CD8-positive, alpha-beta memory T cell (primary cell): ENCODE measurements at places on chromosomes 2 and 18.

DNA sequence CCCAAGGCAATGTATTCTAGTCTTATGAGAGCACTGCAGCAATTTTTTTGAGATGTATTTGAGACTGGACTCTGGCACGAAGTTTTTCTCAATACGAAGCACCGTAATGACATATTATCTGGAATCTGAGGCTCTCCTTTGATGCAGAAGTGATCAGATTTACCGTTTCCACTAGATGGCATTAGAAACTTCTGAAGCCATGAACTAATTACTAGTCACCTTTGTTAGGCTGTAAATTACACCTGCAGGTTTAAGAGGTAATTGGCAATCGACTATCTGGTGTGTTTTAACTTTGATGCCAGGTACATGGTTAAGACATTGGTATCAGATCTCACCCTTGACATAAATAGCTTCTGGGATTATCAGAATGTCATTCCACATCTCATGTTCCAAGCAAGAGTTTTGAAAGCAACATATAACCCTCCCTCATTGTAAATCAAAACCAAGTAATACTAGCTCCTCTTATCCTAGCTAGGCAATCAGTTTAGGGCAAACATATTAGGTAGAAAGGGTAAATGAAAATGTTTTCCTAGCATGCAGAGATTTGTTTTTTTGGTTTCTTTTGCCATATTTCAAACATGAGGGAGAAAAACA lies 254.6 kb upstream of the SPRED2 start:
- no peak for DNase-seq

DNA sequence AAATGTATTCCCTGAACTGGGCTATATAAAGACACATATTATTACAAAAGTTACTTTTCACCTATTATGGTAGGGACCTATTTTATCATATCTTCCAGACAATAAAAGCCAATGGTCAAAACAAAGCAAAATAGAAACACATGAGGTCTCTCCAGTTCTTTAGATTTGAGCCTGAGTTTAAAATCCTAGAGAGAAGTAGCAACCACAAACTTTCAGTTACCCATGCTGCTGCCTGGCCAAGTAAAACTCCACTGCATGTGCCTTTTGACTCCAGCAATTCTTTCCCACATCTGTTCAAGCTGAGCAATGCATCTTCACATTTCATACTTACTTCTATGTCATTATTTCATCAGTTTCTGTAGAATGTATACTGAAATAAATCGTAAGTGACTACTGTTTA lies 405.3 kb downstream of the STK39 start:
- DNase-seq, result no peak

DNA sequence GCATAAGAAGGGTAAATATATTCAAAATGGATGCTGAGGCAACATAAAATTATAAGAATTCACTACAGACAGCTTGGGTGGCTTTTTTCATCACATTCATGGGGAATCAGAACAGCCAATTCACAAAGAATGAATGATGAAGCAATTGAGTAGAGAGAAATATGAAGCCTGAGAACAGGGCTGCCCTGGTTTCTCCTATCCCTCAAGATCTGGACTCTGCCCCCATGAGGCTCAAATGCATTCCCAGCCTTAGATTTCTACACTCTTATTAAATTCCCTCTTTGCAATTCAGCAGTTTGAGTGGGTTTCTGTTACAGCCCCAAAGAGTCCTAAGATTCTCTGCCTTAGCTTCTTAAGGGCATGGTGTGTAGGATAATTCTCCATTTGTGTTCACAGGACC lies 172.5 kb downstream of the MAIP1 start:
- DNase-seq, result no peak

DNA sequence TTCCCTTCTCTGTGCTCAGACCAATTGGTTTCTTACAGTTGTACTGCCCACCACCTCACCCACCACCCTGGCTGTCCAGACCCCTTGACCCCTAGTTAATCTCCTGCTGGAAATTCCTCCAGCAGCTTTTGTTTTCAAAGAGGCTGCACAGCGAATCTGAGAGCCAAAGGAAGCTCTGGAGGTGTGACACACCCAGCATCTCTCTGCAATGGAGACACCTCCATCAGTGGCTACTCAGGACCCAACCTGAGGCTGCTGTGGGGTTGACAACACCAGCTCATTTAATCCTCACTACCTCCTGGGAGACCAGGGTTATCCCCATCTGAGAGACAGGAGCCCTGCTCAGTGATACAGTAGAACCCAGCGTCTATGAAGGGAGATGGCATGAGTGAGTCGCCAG lies 86.4 kb downstream of the BIN1 start:
- DNase-seq, result no peak

DNA sequence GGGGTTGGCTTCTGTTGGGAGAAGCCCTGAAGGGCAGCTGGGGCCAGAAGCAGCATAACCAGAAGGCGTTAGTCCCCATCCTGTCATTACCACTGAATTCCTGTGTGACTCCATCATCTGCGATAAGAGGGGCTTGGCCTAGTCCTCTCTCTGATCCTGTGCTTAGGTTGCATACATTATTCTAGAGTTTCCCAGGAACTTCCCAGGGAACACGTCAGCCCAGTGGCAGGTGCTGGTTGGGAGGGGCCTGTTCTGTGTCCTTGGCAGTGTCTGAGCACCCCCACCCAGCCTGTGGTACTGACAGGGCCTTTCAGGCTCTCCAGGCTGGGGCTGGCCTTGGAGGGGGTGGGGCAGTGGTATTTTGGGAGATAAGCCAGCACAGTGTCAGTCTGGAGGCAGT lies 4.5 kb upstream of the TOGARAM2 start:
- no peak for DNase-seq

- DNase-seq, result no peak
Measured at GRCh38 chr18:79707671-79708070, 28.1 kb downstream of the CTDP1 start.

DNA sequence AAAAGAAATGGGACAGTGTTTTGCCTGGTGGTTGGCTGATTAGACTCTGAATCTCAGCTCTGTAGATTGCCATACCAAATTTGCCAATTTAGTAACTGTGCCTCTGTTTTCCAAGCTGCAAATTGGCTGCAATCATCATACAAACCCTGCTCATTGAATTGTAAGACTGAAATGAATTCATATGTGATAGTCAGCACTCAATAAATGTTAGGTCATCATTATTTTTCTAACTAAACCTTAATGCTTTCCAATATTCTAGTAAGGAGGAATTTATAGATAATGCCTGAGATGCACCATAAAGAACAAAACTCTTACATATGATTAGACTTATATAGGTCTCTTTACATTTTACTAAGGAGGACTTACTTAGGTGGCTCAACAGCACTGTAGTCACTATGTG lies 85.3 kb downstream of the DNER start:
- no peak for DNase-seq

DNA sequence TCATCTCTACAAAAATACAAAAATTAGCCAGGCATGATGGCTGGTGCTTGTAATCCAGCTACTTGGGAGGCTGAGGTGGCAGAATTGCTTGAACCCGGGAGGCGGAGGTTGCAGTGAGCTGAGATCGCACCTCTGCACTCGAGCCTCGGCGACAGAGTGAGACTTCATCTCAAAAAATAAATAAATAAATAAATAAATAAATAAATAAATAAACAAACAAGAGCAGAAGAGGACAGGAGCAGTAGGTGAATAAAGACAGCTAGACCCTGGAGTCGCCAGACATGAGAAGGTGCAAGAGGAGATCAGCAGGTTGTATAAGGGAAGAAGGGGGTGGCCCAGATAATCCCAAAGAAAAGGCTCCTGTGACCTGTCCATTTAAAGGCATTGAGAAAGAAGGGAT lies 12.3 kb downstream of the LAMA1 start:
- no peak for DNase-seq

DNA sequence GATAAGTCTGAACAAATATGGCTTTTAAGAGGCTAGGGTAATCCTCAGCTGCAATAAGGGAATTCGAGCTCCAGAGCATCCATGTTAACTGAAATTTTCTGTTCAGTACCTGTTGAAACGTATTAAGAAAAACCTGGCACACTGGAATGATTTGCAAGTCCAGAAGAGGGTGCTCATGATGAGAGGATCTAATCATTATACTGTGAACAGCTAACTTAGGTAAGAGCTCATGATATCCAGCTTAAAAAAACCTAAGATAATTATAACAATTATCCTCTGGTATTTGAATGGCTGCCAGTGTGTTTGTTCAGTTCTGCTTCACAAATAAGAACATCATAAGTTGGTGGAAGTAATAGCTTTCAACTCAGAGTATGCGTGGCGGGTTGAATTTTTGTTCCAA lies 1118.3 kb upstream of the DDX18 start:
- no peak for DNase-seq

DNA sequence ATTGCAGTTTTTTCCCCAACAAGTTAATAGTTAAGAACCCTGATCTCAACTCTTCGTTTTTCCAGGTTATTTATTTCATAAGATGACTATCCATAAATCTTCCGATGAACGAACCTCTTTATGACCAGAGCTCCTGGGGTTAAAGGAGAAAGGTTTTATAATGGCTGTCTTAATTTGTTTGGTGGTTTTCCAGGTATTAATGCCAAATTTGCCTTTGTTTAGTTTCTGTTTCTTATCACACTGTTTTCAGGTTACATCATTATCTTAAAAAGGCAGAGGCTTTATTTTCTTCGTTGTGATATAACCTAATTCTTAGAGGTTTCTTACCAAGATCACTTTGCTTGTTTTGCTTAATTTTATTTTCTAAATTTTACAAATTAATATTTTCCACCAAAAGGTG lies 10.1 kb downstream of the ZNF638 start:
- DNase-seq, result no peak

DNA sequence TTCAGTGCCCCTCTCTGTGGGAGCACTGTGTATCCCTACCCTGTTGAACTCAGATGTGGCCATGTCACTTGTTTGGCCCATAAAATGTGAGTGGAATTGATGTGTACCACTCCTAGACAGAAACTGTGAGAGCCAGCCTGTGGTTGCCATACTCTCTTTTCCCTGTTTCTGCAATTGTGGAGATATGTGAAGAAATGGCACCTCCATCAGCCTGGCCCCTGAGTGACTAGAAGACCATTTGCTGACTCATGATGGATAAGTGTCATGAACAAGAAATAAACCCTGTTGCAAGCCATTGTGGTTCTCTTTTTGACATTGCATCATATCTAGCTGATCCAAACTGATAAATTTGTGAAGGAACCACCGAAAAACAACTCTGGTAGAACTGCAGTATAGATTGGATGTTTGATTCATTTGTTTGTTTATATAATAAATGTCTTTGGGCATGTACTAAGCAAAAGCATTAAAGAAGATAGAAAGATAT lies 214.5 kb upstream of the FBXO11 start:
- DNase-seq, result no peak

GRCh38 chr2:231479455-231479854 lies 15.2 kb upstream of the NCL start:
- no peak for DNase-seq

GRCh38 chr2:177147093-177147694 lies 65.4 kb upstream of the HNRNPA3 start:
- no peak for DNase-seq

GRCh38 chr2:161981679-161982250 lies 92.2 kb downstream of the DPP4 start:
- no peak for DNase-seq

DNA sequence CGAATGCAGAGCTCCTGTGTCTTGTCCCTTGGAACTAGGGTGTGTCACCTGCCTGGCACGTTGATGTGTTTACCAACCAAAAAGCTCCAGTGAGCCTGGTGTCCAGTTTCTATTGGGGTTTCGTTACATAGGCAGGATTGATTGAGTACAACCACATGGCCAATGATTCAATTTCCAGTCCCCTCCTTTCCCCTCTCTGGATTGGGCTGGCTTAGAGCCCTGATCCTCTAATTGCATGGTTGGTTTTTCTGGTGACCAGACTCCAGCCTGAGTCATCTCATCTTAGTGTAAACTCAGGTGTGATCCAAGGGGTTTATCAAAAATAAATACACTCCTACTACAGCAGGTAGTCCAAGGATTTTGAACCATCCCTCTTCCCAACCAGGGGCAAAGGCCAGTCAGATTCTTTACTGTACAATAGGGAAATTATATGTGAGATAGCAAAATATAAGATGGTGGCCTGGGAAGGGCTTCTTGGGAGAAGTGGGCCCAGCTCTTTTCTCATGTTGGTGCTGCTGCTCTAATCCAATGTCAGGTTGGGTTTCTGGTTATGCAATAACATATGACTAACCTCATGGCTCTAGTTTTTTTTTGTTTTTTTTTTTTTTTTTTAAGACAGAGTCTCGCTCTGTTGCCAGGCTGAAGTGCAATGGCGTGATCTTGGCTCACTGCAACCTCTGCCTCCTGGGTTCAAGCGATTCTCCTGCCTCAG lies 64.7 kb upstream of the MGAT5 start:
- no peak for DNase-seq

- DNase-seq, result no peak
Measured at GRCh38 chr2:43676322-43677050, at the start of gene C1GALT1C1L. C1GALT1C1L (minus strand) TSS chr2:43676429; CDS start chr2:43676322, 107 bp downstream.

DNA sequence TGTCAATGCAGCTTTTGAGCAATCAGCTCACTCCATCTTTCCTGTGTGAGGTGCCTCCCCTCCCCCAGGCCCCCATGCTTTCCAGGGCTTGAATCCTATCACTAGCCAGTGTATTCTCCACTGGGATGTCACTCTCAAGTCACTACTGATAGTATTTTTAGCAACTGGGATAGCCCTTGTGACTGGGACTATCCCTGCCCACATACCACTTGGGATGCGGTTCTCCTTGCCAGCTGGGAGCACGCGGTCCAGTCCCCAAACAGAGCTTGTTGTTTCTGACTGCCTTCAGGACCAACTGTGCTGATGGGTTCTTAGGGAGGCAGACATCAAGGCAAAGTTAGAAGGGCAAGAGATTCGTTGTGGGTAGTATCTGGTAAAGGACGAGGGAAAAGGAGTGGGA lies 134.9 kb downstream of the FAM161A start:
- DNase-seq, result no peak

DNA sequence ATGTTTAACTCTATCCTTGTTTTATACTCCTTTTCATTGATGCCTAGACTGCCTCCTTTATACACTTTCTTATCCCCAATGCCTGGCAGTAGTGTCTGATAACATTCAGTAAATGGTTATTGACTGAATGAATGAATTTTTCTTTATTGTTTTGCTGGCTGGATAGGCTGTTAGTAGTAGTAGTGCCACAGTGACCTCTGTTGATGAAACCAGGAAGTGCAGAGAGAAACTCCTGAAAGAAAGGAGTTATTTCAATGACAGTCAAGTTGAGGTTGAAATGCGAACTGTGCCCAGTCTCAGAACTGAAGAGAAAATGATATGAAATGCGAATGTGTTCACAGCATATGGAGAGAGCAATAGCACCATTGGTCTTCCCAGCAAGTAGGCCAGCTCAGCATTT lies 26.8 kb upstream of the SLC9A2 start:
- no peak for DNase-seq
